CD8-positive, alpha-beta memory T cell (primary cell): ENCODE measurements at places on chromosomes 4 and X. TPM values are rescaled to one million over a fixed set of nuclear protein-coding genes. Genes with fewer than 3 reads are reported as not detected.

ALPK1 gene
- polyA plus RNA-seq = 1.1 TPM

DKK2 gene
- 0.36 TPM for polyA plus RNA-seq

FAT1 gene
- not detected for polyA plus RNA-seq

SYN1 gene
- 0.94 TPM for polyA plus RNA-seq

KCNE5 gene
- 0.14 TPM for polyA plus RNA-seq

PRKG2 gene
- polyA plus RNA-seq = 0.53 TPM

MTTP gene
- not detected for polyA plus RNA-seq
